ENCODE measurements at places on chromosomes 2 and 18. TPM values are rescaled to one million over a fixed set of nuclear protein-coding genes. Genes with fewer than 3 reads are reported as not detected.
A peak's percentile ranks its signal among the peaks of the same experiment; 100 is the strongest.

GRCh38 chr2:138531913-138532312 is 30.3 kb downstream of the SPOPL start:
- no peaks in the 10 kb centered on the region for H3K4me1 ChIP-seq
- no peaks in the 10 kb centered on the region for H3K36me3 ChIP-seq
- H3K27ac ChIP-seq, result no peak overlapping the region
- no peak for DNase-seq
- no peak overlapping the region for H3K4me3 ChIP-seq

DNA sequence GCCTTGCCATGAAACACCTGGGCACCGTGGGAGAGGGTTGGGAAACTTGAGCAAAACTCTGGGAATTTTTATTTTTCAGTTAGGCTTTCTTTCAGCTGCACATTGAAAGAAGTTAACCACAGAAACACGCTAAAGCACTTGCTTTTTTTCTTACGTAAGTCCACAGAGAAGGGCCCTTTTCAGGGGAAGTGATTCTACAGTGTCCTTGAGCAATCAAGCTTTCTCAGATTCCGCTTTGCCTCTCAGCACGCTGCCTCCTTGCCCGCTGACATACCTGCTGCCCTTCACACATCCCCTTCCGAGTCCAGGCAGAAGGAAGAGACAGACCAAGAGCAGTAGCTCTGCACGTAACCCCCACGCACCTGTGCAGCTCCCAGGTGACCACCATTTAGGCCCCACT is 135.5 kb upstream of the MYT1L start:
- H3K27ac ChIP-seq, result no peak overlapping the region
- no peaks in the 10 kb centered on the region for H3K36me3 ChIP-seq
- H3K4me3 ChIP-seq, result no peak overlapping the region
- H3K4me1 ChIP-seq, result no peaks in the 10 kb centered on the region

Gene NBAS
- total RNA-seq, result 32.8 TPM

Gene REG1B
- 4.2 TPM for total RNA-seq

- H3K4me1 ChIP-seq, result peaks cover 20% of the 10 kb centered on the region
- H3K36me3 ChIP-seq, result no peaks in the 10 kb centered on the region
- H3K27me3 ChIP-seq, result no peaks in the 10 kb centered on the region
- peak overlapping the region; percentile 95 for H3K27ac ChIP-seq
Measured at GRCh38 chr2:24083567-24084385, 858 bp downstream of the TP53I3 start.

DNA sequence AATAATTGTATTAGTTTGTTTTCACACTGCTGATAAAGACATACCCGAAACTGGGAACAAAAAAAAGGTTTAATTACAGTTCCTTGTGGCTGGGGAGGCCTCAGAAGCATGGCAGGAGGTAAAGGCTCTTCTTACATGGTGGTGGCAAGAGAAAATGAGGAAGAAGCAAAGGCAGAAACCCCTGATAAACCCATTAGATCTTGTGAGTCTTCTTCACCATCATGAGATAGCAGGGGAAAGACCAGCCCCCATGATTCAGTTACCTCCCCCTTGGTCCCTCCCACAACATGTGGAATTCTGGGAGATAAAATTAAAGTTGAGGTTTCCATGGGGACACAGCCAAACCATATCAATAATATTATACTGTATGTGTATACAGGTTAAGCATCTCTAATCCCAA is 73.3 kb upstream of the CABLES1 start:
- H3K27ac ChIP-seq, result no peak overlapping the region

DNA sequence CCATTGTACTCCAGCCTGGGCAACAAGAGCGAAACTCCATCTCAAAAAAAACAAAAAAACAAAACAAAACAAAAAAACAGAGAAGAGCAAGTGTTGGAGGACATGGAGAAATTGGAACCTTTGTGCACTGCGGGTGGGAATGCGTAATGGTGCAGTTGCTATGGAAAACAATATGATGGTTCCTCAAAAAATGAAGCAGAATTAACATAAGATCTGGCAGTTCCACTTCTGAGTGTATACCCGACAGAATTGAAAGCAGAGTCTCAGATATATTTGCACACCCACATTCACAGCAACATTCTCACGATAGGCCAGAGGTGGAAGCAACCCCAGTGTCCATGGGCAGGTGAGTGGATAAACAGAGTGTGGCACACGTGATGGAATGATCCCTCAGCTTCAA is 11.0 kb upstream of the RALB start:
- H3K27me3 ChIP-seq, result no peaks in the 10 kb centered on the region
- no peak overlapping the region for H3K27ac ChIP-seq
- no peaks in the 10 kb centered on the region for H3K36me3 ChIP-seq
- H3K4me3 ChIP-seq, result no peak overlapping the region

- no peaks in the 10 kb centered on the region for H3K36me3 ChIP-seq
- H3K4me3 ChIP-seq, result no peak overlapping the region
- H3K27me3 ChIP-seq, result no peaks in the 10 kb centered on the region
- H3K27ac ChIP-seq, result no peak overlapping the region
Measured at GRCh38 chr2:230156782-230157699, 62.7 kb downstream of the SP110 start.

Gene BCL11A
- 0.71 TPM for total RNA-seq

Gene UGT1A3
- total RNA-seq, result not detected

Gene SOWAHC
- 16.6 TPM for total RNA-seq

Gene NUP35
- 33.4 TPM for total RNA-seq

DNA sequence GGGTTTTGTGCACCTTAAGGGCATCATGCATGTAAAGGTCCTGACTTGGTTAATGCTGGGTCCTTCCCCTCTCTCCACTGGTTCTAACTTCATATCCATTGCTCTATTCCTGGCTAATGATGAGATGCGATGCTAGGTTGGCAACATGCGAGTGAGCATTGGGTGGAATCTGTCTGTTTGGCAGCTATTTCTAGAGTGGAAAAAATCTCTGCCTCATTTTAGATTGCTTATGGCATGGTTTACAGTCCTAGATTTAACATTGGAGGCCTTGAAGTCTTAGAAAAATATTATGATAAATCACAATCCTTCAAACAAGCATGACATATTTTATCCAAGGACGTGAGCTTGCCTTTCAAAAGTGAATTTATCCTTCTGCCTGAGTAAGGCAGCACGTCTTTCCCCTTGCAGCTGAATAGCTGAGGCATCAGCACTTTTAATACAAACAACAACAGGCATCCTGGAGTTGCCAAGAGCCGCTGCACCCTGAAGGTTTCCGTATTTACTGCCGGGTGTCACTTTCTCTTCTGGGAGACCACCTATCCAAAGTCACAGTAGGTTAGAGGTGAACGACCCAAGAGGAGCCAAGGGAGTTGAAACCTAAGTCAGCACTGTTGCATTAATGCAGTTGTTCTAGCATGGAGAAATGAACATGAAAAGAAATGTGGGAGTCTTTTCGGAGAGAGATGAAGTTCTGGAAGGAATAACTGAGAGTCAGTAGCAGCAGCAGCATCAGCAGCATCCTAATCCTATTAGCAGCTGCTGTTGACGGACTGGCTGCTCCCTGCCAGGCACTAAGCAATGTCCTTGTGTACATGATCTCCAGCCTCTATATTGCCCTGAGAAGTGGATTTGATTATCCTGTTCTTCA is 78.4 kb downstream of the MAPK4 start:
- no peaks in the 10 kb centered on the region for H3K27me3 ChIP-seq
- no peaks in the 10 kb centered on the region for H3K4me1 ChIP-seq
- H3K4me3 ChIP-seq, result no peak overlapping the region
- no peak for DNase-seq

DNA sequence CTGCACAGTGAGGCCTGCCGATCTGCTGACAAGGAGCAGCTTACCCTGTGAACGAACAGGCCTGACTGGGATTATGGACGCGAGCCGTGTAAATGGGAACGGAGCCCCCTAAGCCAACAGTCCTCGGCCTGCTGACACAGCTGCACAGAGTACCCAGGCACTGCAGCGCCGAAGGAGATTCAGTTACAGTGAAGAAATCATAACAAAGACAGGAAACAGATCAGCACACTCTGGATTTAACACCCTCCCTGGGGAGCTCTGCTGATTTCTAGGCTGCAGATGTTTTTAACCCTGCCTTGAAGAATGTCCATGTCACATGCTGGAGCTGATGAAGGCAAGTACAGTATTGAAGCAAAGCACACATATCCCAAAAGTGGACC is 43.4 kb downstream of the COLEC12 start:
- DNase-seq, result no peak

DNA sequence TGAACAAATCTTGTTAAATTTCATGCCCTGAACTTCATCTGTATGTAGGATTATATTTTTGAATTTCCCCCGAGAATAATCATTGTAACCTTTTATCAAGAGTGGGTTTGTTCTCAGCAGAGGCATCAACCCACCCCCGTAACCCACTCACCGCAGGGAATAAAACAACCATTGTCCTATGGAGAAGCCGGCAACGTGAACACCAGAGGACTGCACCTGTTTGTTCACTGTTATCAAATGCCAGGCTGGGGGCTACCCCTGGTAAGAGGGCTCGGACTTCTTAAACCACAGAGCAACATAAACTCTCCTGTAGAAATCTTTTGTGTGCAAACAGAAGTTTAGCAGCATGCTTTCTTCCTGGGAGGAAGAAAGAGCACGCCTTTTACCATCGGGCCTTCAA is 610.4 kb downstream of the ERBB4 start:
- no peak for DNase-seq
- H3K4me3 ChIP-seq, result no peak overlapping the region
- H3K36me3 ChIP-seq, result no peaks in the 10 kb centered on the region
- no peaks in the 10 kb centered on the region for H3K27me3 ChIP-seq
- H3K4me1 ChIP-seq, result no peaks in the 10 kb centered on the region
- H3K27ac ChIP-seq, result no peak overlapping the region

Gene SLC5A7
- total RNA-seq, result not detected

Gene CHRNG
- not detected for total RNA-seq

DNA sequence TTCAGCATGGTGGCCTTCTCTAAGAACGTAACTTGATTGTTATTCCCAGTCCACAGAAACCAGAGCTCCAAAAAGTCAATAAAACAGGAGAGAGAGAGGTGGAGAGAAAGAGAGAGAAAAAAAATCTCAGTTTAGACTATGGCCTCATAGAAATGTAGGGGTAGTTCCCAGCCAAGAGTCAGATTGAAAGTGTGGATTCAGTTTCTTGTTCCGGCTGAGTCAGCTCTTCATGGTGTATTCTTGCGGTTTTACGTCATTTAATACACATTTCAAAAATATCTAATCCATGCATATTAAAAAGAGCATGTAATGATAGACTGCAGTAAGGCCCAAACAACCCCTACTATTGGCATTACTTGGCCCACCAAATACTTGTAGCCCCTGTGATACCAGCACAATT is 303.9 kb downstream of the ETAA1 start:
- DNase-seq, result no peak
- H3K27me3 ChIP-seq, result peaks cover 13% of the 10 kb centered on the region
- H3K4me3 ChIP-seq, result no peak overlapping the region
- no peak overlapping the region for H3K27ac ChIP-seq

Gene VPS4B
- total RNA-seq, result 68.3 TPM

Gene AKAIN1
- not detected for total RNA-seq

Gene HRH4
- total RNA-seq, result not detected

Gene SNORC
- 14.0 TPM for total RNA-seq

- H3K36me3 ChIP-seq, result no peaks in the 10 kb centered on the region
- no peak for DNase-seq
- no peak overlapping the region for H3K27ac ChIP-seq
Measured at GRCh38 chr18:64287926-64288325, 139.0 kb upstream of the LINC00305 start.

Gene ALLC
- total RNA-seq, result not detected

Gene ZSWIM2
- total RNA-seq, result not detected

Gene FOXD4L1
- 0.64 TPM for total RNA-seq

Gene C2orf78
- 1.5 TPM for total RNA-seq

GRCh38 chr2:156329031-156329926 is 3.2 kb downstream of the NR4A2 start:
- H3K4me1 ChIP-seq, result peaks cover 15% of the 10 kb centered on the region
- no peak for DNase-seq
- H3K27ac ChIP-seq, result no peak overlapping the region
- no peak overlapping the region for H3K4me3 ChIP-seq
- no peaks in the 10 kb centered on the region for H3K27me3 ChIP-seq
- peaks cover 16% of the 10 kb centered on the region for H3K36me3 ChIP-seq

- H3K4me1 ChIP-seq, result peaks cover 20% of the 10 kb centered on the region
- no peak overlapping the region for H3K4me3 ChIP-seq
- H3K27me3 ChIP-seq, result no peaks in the 10 kb centered on the region
Measured at GRCh38 chr2:68909793-68910674, 38.8 kb upstream of the BMP10 start.

Gene MFSD6
- 18.6 TPM for total RNA-seq

DNA sequence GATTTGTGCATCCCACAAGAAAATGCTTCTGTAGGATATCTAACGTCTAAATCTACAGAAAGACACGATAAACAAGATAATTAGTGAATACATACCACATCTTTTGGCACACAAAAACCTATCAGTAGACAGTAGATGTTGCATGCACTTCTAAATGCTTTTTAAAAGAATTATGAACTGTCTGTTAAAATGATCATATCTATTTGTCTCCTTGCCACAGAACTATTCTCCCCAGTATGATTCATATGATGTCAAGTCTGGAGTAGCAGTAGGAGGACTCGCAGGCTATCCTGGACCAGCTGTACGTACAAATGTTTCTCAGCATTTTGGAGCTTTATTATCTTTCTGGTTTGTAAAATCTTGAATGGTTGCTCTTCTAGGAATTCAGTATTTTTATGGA is 12.7 kb downstream of the COL3A1 start:
- H3K36me3 ChIP-seq, result no peaks in the 10 kb centered on the region
- H3K27me3 ChIP-seq, result no peaks in the 10 kb centered on the region

DNA sequence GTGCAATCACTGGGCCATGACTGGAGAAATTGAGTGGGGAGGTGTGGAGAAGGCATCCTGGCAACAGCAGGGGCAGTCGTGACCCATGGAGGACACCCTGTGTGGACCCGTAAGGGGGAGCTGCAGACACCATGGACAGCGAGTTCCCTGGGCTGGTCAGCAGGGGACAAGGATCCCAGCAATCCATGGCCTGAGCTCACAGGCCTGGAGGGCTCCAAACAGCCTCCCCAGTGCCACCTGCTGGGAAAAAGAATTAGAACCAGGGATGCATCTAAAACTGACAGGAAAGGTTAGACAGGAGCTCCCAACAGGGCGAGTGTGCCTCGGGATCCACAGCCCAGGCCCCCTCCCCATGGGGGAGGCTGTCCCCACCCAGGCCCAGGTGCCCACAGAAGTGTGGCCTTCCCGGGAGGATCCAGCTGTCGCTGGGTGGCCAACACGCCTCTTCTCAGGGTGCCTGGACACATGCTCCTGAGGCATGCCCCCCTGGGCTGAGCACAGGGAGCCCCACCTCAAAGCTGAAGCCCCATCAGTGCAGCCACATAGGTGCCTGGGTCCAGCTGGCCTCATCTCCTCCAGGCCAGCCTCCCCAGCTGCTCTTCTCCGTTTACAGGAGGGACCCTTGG is 20.5 kb upstream of the KIF1A start:
- no peaks in the 10 kb centered on the region for H3K36me3 ChIP-seq
- no peak overlapping the region for H3K4me3 ChIP-seq
- 0 out of 2 replicates have a peak, but pooled peaks cover 2% of the 10 kb centered on the region for H3K27me3 ChIP-seq
- DNase-seq, result peak; percentile 53
- no peaks in the 10 kb centered on the region for H3K4me1 ChIP-seq

- H3K4me3 ChIP-seq, result no peak overlapping the region
- no peaks in the 10 kb centered on the region for H3K4me1 ChIP-seq
- H3K36me3 ChIP-seq, result no peaks in the 10 kb centered on the region
Measured at GRCh38 chr2:109065391-109065734, 63.6 kb upstream of the SH3RF3 start.

GRCh38 chr2:68426848-68427579 is 40.1 kb downstream of the FBXO48 start:
- H3K4me1 ChIP-seq, result no peaks in the 10 kb centered on the region
- no peak for DNase-seq
- H3K36me3 ChIP-seq, result no peaks in the 10 kb centered on the region
- no peak overlapping the region for H3K27ac ChIP-seq
- H3K27me3 ChIP-seq, result no peaks in the 10 kb centered on the region

Data from HCT116 (cell line).